GF-D8 (cell line): ENCODE measurements at places on chromosomes 2 and 18.
A peak's percentile ranks its signal among the peaks of the same experiment; 100 is the strongest.

- no peak for DNase-seq
These were observed 8.8 kb downstream of the ATIC start for GRCh38 chr2:215320679-215321078.

- DNase-seq: no peak
These were observed 98.7 kb downstream of the SLC8A1 start for GRCh38 chr2:40353231-40353630.

- DNase-seq: peak; percentile 30
These were observed 1.1 kb downstream of the TMEM18 start for GRCh38 chr2:675982-676646.

- no peak for DNase-seq
These were observed 13.9 kb downstream of the ASB18 start for GRCh38 chr2:236250286-236250685.

GRCh38 chr18:57747809-57748680 is 55.1 kb downstream of the ATP8B1 start:
- DNase-seq: no peak

- DNase-seq: no peak
These were observed 271.4 kb downstream of the SATB2 start for GRCh38 chr2:199186301-199186751.

DNA sequence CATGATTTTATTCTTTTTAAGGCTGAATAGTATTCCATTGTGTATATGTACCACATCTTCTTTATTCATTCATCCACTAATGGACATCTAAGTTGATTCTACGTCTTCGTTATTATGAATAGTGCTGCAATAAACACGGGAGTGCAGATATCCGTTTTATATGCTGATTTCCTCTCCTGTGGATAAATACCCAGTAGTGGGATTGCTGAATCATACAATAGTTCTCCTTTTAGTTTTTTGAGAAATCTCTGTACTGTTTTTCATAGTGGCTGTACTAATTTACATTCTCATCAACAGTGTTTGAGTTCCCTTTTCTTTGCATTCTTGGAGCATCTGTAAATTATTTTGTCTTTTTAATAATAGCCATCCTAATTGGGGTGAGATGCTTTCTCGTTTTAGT is 114.5 kb downstream of the RGPD3 start:
- DNase-seq: no peak

GRCh38 chr2:101469863-101470262 is 5.0 kb downstream of the RFX8 start:
- no peak for DNase-seq

GRCh38 chr2:127157651-127158485 is 50.9 kb upstream of the BIN1 start:
- DNase-seq: no peak

DNA sequence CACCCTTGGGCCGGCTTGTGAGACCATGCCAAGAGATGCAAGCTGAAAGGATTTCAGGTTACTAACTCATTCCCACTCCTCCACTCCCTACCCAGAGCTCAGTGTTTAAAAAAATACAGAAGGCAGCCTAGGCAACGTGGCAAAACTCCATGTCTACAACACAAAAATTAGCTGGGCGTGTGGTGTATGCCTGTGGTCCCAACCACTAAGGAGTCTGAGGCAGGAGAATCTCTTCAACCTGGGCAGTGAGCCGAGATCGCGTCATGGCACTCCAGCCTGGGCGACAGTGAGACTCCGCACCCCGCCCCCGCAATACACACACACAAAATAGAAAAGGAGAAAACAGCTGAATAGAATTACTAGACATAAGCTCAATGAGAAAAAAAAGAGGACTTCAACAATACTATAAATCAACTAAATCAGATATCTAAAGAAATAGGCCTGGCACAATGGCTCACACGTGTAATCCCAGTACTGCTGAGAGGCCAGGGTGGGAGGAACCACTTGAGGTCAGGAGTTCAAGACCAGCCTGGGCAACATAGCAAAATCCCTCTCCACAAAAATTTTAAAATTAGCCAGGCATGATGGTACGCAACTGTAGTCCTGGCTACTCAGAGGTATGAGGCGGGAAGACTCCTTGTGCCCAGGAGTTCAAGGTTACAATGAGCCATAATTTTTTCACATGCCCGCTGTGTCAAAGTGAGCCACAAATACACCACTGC is 10.1 kb downstream of the IWS1 start:
- DNase-seq: no peak

GRCh38 chr2:69902213-69902922 is 8.6 kb downstream of the SNRNP27 start:
- peak; percentile 79 for DNase-seq

DNA sequence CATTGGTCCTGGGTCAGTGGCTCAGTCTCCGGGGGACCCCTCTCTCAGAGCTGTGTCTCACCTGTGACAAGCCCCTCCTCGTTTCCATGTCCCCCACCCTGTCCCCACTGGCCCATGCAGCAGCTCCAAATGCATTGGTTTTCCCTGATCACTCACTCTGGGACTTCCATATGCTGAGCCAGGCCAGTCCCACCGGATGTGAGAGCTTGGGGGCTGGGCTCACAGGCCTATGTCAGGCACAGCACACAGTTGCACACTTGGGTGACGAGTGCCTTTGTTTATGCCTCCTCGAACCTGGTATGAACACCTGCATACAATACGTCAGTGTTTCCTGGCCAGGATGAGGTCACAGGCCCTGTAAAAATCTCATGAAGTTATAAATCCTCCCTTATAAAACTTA is 232.5 kb downstream of the TFCP2L1 start:
- DNase-seq: no peak

DNA sequence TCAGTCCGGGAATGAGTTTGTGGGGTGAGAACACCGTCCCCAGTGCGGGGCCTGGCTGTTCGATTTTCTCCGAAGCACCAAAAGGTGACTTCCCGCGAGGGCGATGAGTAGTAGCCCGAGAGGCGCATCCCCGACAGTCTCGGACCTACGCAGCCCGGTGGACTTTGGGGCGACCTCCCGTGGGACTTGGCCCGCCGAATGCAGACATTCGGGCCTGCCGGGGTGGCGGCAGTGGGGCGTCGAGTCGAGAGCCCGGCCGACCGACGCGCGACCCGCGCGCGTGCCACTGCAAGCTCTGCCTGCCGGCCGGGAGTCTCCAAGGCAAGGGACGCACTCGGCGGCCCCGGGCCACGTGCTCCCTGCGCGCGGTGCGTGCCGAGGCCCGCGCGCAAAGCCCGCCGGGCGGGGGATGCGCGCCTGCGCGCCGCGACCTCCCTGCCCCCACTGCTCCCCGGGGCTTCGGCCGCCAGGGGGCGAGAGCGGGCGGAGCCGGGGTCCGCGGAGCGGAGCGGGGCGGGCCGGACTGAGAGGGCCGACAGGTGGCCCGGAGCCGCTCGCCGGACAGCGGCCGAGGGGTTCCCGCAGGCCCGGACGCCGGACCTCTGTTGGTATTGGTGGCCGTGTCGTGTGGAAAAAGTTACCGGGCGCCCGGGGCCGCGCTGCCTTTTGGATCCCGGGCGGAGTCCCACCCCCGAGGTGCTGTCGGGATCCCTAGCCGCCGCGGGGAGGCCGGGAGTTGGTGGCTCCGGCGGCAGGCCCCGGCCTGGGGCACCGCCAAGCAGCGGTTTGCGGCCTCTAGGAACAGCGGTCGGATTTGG is 1.9 kb downstream of the PTMA start:
- DNase-seq: no peak

- no peak for DNase-seq
These were observed 7.7 kb upstream of the YWHAQ start for GRCh38 chr2:9638532-9638931.

- no peak for DNase-seq
These were observed 133.2 kb upstream of the EPAS1 start for GRCh38 chr2:46163804-46164528.

GRCh38 chr18:58228762-58229161 is 184.7 kb downstream of the NEDD4L start:
- no peak for DNase-seq

DNA sequence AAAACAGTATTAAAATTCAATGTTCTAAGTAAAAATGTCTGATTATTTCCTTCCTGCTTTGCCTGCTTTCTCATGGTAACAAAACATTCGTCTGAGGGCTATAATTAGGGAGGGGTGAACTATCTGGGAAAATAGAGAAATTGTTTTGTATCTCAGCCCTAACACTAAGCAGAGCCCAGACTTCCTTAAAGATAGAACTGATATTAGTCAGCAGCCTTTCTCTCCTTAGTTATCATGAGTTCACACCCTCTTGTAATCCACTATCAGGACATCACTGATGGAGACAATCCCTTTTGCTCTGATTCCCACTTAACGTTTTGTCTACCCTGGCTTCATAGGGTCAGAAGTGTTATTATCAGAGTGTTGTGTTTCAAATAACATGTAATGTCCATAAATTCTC is 701.1 kb upstream of the ZEB2 start:
- no peak for DNase-seq

- no peak for DNase-seq
These were observed 30.4 kb downstream of the RBMS1 start for GRCh38 chr2:160463245-160463644.

DNA sequence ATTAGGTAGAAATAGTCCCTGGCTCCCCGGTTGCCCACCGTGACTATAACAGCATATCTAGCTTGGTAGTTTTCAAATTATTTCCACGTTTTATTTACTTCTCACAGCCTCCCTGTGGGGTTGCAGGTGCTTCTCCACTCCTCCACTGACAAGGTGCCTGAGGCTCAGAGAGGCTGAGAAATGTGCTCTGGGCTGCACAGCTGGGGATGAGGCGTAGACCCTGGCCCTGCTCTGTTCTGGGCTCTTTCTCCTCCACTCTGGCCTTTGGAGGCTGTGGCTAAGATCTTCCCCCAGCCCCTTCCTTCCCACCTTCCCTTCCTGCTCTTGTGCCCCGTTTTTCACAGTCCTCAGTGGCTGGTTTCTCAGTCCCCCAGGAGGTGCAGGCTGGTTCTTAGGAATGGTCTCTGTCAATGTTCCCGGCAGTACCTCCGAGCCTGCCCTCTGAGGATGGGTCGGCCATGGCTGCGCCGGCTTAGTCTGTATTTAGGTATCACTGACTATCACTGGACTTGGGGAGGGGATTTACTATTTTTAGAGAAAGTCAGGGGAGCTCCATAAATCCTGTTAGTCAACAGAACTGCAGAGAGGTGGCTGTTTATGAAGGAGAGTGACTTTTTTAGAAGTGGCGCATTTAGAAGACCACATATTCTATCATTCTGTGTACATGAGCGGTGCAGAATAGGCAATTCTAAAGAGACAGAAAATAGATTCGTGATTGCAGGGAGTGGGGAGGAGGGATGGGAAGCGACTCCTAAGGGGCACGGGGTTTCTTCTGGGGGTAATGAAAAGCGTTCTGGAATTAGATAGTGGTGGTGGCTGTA is 35.0 kb downstream of the HPCAL1 start:
- no peak for DNase-seq

DNA sequence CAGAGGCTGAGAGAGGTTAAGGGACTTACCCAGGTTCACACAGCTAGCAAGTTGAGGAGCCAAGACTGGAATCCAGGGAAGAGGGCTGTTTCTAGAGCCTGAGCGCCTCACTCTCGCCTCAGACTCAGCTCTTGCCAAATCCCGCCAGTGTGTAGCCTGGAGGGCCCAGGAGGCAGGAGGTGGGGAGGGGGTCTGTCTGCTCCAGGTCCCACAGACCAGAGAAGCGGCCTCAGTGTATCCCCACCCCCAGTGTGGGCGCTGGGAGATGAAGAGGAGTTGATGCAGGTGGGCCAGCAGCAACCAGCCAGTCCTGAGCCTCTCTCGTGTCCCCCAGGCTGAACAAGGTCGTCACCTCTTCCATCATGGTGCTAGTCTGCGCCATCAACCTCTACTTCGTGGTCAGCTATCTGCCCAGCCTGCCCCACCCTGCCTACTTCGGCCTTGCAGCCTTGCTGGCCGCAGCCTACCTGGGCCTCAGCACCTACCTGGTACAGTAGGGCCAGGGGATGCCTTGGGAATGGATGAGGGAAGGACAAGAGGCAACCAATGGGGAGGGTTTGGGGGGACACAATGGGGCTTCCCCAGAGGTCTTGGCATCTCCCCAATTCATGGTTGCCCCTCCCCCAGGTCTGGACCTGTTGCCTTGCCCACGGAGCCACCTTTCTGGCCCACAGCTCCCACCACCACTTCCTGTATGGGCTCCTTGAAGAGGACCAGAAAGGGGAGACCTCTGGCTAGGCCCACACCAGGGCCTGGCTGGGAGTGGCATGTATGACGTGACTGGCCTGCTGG is 5.2 kb upstream of the CTDSP1 start:
- DNase-seq: no peak

- no peak for DNase-seq
These were observed 89.3 kb upstream of the OTOS start for GRCh38 chr2:240229603-240230235.

- DNase-seq: no peak
These were observed 702 bp downstream of the OLA1 start for GRCh38 chr2:174247474-174248186.

DNA sequence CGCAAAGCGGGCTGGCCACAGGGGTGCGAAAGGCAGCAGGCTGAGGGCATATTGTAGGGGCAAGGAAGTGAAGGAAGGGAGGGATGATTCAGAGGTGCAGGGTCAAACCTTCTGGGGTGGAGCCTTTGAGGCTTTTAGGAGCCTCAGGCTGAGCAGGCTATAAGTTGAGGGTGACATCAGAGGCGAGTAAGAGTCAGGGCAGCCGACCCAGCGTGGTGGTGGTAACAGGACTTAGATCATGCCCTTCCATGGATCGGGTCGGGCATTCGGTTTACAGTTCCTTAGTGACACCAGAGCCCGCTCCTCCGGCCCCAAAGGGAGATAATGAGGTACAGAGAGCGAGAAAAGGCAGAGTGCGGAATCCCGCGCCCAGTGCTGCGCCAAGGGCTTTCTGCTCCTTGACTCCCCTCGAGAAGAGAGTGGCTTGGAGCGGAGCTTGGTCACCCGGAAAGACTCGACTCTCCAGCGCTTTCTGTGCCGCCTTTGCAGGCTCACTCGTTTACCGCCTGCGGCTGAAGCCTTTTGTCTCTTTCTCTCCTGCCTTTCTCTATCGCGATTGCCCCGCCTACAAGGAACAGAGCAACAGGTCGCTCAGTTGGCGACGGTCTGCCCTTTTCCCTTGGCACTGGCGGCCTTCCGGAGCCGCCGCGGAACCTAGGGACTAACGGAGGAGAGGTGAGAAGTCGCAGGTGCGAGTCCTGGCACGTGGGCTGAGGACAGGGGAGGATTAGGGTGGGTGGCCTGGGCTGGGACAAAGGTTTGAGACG is 720 bp downstream of the LBX2 start:
- no peak for DNase-seq

DNA sequence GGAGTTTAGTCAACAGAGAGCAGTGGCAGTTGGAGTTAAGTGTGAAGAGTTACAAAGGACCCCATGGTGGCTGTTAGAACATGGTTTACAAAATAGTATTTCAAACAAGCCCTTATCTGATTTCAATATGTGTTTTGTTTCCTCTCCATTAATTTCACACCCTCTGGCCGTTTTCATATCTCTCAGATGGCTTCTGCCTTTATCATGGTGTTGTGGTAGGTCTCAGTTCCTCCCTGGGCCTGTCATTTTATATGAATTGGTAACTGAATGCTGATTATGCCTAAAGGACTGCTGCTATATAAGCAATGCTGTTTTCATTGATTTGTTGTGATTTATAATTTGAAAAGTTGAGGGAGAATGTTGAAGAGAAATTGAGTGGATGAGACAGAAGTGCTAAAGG is 686.7 kb downstream of the NYAP2 start:
- DNase-seq: no peak
